Activated B cell treated with CpG ODN at 0.5 μM for 24 hours (primary cell): ENCODE measurements at places on chromosomes 4 and X. TPM values are rescaled to one million over a fixed set of nuclear protein-coding genes. Genes with fewer than 3 reads are reported as not detected.

PLXNB3 gene
- total RNA-seq, result not detected in 2 replicates

IL15 gene
- total RNA-seq, result 3.4 and 3.5 TPM in 2 replicates

MANBA gene
- total RNA-seq, result 41.2 and 55.3 TPM in 2 replicates

GPRASP3 gene
- total RNA-seq, result 1.3 TPM in 2 replicates

ADGRG4 gene
- total RNA-seq, result not detected in 2 replicates

TMPRSS11B gene
- total RNA-seq, result not detected in 2 replicates

CDS1 gene
- 0.16 TPM in 1 of 2 replicates, not detected in the other for total RNA-seq

- DNase-seq, result no peak
Observed at GRCh38 chr4:33739884-33740632, 2504.3 kb downstream of the ARAP2 start.

GRCh38 chrX:27008486-27008885, 454.7 kb downstream of the PPP4R3C start:
- no peak for DNase-seq

DNA sequence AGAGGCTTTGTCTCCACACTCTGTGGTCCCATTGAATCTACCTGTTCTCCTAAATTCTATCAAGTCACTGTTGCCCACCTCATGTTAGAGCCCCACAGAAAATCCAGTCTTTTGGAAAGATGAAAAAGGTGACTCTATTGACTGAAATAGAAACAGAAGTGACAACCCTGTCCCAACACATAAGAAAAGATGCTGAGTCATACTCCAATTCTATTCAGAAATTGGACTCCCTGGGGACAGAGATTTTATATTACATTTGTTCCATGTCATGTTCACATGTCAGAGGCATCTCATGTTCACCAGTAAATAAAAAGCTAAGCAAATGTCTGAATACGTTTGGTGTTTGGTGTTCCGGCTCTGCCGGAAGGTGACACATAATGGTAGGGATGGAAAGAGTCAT, 2.9 kb upstream of the GRPR start:
- no peak for DNase-seq

DNA sequence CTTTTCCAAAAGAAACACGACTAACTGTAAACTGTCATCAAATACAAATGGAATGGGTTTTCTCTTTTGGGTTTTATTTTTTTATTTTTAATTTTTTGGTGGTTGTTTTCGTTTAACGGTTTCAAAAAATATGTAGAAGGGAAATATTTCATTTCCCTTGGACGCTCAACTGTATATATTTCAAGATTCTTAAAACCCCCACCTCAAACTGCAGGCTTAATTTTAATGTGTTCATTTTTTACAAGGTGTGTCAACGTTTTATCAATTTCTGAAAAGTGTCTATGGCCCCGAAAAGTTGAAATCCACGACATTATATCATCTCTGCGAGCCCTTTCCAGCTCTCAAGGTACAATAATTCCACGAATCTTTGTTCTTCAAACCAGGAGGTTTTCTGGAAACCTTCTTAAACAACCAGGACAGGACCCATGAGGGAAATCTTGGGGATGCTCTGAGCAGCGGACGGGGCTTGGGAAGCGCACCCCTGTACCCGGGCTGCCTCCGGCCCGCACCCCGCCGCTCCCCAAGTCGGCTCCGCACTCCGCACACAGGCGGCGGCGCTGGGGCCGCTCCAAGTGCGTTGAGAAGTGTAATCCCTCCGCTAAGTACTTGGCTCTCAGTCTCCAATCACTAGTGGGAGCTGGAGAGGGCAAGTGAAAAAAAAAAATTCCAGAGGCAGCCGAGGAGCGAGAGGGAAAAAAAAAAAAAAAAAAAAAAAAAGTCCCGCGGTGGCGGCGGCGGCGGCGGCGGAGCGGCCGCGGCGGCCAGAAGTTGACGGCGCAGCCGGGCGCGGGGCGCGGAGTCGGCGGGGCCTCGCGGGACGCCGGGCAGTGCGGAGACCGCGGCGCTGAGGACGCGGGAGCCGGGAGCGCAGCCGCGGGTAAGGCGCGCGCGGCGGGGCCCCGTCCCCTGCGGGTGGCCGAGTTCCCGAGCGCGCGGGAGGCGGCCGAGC, at the start of gene BMPR1B:
TSS of gene BMPR1B (plus strand) at position 764 of the 949 bp plus-strand sequence. CDS start 346,470 bp downstream, outside the sequence.
- DNase-seq, result no peak

DNA sequence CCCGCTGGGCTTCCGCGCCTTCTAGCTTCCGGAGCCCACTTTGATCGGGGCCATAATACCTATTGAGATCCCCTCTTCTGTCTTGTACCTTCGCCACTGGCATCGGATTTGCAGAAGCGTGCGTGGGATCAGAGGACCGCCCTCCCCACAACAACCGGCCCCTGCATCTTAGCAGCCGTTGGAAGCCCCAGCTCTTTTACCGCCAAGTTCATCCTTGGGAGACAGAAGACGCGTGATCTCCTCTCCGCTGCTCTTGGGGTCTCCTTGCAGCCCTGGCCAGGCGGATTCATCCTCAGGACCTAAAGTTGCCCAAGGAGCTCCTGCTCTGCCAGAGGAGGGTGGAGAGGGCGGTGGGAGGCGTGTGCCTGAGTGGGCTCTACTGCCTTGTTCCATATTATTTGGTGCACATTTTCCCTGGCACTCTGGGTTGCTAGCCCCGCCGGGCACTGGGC, 1.6 kb downstream of the SLIT2 start:
- no peak for DNase-seq

DNA sequence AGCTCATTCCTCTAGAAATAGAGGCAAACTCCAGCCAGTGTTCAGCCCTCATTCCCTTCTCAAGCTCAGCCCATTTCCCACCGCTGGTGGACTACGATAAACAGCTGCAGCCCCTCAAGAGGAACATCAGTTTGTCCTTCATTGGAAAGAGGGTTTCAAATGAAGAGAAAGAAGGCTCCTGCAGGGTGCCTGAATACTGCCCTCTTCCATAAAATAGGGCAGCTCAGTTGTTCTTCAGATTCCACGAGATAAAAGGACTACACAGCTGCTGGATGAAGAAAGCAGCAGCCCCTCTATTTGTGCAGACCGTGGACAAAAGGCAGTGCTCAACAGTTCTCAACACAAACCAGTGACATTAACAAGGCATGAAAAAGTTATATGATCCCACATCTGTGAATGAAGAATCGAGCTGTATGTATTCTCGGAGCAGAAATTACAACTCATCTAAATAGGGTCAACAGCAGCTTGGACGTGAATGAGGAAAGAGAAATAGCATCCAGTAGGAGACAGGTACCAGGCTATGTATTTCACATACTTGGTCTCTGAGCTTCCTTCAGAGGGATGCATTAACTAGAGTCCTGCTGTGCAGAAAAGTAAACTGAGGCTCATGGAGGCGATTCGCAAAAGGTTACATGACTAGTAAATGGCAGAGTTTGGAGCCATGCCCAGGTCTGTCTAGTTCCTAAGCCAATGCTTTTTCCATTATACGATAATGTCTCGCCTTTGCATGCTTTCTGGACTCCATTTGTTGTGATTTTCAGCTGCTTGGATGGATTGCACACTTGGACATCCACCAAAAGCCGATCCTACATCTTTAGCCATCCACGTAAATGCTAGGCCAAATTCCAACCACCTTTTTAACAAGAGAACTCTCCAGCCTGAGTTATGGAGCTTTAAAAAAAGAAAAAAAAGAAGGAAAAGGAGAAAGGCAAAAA, 301.2 kb upstream of the PPARGC1A start:
- DNase-seq, result no peak
